NCI-H510A (cell line): ENCODE measurements at places on chromosomes 13 and 19.

DNA sequence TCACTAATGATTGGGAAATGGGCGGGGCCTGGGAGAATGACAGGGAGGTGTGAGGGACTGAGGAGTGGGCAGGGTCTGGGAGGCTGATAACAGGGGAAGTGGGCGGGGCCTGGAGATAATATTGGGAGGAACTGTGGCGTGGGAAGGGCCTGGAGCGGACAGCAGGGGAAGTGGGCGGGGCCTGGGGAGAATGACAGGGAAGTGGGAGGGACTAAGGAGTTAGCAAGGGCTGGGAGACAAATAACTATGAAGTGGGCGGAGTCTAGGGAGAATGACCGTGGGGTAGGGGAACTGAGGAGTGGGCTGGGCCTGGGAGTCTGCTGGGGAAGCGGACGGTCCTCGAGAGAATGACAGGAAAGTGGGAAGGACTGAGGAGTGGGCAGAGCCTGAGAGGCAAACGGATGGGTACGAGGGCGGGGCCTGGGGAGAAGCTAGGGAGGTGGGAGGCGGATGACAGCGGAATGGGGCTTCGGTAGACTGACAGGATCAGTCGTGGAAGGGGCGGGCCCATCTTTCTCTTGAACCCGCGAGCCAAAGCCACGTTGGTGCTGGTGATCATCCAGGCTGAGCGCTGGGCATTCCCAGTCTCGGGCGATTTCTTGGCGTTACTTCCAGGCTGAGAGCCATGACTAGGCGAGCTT is 14.0 kb upstream of the TUBB4A start:
- no peak for DNase-seq

DNA sequence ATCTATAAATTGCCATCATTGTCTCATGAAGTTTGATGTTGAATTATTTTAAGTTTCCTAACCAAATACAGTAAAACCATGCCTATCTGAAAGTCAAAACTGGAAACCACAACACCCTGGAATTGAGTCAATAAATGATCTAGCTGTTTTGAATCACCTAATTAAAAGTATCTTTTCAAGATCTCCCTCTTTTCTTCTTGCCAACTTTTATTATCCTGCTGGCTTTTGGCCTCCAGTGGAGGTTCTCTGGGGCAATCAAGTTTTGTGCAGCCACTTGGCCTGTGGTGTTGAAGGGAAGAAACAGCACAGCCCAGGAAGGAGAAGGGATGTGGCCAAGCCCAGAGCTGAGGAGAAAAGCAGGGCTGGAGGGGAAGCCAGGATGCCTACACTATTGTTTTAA is 255.4 kb downstream of the COG6 start:
- DNase-seq, result no peak

DNA sequence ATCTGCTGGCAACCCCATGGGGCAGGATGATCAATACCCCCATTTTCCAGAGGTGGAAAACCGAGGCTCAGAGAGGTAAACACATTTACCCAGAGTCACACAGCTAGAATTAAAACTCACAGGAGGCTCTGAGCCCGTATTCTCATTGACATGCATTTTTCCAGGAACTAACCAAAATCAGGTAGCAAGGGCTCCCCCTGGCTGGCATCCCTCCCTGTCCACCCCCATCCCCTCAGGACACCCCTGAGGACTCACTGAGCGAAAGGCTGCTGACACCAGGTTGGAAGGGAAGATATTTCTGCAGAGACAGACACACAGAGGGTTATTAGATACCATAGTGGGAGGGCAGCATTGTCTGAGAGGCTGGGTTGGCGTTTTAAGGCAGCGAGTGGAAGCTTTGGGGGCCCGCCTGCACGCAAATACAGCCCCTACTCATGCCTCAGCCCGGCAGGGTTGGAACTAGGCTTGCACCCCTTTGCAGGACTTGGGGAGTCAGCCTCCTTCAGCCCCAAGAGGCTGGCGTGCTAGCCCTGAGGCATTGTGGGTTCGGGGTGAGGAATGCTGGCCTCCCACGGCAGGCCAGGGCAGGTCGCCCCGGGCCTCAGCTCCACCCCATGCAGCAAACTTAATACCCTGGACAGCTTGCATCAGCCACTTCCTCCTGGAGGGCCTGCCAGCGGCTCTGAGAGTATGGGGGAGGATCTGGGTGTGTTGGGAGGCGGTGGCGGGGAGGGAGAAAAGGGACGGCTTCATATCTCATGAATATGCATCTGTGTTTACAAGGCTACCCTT is 3.9 kb downstream of the SLC1A5 start:
- DNase-seq, result peak; percentile 87

DNA sequence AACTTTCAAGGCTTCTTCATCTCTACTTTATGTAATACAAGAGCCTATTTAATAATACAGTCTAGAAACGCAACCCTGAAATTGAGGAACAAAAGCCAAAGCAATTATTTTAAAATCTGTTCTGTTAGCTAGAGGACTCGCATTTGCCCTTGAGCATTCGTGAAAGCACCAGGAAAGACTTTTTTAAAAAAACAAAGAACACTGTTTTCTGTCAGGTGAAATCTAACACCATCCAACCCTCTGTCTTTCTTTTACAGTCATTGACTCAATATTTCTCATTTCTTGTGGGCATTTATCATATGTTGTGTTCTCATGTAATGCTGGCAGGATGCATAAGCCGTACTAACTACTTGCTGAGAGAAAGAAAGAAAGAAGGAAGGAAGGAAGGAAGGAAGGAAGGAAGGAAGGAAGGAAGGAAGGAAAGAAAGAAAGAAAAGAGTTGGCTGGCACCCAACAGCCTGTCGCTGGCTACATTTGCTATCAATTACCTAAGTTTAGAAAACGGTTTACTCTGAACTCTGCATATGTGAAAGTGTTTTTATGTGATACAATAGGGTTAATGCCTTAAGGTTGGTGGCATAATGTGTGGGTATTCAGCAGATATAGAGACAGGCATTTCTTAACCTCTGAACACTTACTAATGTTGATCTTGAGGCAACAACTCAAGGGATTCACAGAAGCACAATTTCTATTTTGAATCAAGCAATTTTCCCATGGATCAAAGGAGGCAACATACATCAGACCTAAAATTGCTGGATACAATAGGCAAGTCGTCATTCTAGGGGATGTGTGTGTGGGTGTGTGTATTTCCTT is 445.4 kb downstream of the DCT start:
- DNase-seq, result no peak

- no peak for DNase-seq
Observed at GRCh38 chr19:8262431-8262830, 45.7 kb downstream of the CD320 start.

GRCh38 chr19:28631961-28632360 is 581.0 kb downstream of the UQCRFS1 start:
- DNase-seq, result no peak

DNA sequence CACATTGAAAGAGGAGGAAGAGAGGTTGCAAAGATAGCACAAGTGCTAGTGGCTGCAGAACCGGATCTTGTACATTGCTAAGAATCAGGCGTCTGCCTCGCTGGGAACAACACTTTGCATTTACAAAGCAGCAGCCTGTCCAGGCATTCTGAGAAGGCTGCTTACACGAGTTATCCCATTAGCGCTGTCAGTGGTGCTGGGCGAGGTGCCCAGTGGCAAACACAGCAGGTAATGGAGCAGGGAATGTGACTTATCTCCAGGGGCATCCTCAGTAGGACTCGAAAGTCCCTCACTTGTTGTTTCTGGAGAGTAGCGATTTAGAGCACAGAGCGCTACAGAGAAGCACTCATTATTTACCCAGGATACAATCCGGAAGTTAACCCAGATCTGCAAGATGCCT is 209.6 kb downstream of the OLFM4 start:
- DNase-seq, result peak; percentile 3

- no peak for DNase-seq
Observed at GRCh38 chr13:106159295-106160195, 375.9 kb downstream of the EFNB2 start.

DNA sequence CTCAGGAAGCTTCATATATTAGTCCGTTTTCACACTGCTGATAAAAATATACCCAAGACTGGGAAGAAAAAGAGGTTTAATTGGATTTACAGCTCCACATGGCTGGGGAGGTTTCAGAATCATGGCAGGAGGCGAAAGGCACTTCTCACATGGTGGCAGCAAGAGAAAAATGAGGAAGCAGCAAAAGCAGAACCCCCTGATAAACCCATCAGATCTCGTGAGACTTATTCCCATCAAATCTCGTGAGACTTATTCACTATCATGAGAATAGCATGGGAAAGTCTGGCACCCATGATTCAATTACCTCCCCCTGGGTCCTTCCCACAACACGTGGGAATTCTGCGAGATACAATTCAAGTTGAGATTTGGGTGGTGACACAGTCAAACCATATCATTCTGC is 23.1 kb downstream of the FLT3 start:
- DNase-seq, result no peak

DNA sequence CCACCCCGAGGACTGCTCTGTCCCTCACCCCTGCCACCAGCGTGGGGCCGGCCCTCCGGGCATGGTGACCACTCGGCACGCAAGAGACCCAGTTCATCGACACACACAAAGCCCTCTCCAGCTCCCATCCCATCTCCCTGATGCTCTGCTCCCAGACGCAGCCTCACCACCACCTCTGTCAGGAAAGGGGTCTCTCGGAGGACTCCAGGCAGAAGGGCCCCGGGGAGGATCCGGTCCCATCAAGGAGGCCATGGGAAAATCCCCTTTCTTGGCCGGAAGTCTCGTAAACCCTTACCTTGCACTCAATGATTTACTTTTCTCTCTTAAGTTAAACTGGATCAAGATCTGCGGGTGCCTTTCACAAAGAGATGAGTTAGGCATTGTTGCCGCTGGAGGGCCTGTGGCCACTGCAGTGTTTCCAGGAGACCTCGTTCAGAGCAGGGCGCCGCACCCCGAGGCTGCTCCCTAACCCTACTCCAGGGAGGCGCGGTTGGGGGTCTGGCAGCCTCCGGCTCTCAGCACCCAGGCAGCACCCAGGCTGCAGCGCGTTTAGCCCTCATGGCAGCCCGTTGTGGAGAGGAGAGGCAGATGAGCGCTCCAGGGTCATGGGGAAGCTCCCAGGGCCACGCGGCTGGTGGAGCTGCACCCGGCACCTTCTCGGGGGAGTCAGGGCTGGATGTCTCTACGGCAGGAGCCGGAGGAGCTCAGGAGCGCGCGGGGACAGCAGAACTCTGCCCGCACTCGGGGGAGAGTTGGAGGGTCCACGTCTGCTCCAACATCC is 31.0 kb downstream of the C2CD4C start:
- DNase-seq, result no peak

DNA sequence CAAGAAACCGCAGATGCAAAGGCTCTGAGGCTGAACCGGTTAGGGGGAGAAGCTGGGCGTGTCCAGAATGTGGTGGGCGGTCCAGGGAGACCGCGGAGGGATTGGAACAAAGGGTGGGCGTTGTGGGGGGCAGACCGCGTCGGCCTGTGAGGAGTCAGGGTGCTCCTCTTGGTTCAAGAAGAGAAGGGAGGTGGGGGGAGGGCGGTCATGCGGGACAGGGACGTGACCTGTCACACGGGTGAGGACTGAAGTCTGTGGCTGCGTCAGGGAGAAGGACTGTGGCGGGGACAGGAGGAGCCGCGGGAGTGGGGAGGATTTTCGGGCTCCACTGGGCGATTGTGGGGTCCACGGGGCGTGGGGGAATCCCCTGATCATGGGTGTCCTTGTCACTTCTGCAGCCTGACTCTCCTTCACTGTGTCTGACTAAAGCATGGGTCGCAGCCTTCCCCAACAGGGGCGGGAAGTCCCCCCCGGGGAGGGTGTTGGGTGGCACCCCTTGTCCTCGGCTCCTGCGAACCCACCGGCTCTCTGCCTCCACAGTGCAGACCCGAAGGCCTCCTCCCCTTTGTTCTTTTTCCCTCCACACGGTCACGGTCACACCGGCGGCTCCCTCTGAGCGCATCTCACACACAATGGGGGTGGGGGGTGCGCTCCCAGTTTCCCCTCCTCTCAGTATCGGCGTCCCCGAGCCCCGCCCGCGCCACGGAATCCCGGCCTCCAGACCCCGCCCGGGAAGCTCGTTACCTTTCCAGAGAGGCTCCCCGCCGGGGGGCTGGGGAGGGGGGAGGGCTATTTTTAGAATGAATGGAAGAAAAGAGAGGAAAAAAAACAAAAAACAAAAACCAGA is 16.4 kb upstream of the KCNN1 start:
- no peak for DNase-seq

DNA sequence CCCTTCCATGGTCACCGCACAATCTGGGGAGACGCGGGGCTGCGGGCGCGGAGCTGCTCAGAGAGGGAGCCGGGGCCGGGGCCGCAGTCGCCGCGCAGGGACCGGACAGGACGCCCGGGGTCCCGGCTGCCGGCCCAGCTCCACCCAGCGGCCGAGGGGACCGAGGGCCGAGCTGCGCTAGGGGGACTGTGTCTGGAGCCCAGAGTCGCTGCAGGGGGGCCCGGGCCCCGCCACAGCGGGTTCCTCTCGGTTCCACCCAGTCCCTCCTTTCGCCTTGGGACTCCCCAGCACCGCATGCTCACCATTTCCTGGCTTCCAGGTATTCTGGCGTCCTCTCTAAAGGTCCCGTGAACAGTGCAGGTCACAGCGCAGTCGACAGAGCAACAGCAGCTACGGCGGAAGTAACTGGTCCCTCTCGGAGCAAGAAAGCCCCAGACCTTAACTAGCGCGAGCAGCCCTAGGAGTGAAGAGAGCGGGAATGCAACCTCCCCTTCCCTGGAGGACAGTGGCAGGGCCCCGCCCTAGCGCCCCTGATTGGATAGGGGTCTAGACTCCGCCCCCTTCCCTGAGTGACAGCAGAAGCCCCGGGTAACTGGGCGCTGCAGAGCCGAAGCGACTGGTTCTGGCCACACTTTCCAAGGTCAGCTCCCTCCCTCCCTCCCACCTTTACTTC is at the start of gene ZNF878:
ZNF878 (minus strand) TSS at position 465 of the 673 bp plus-strand sequence; CDS start at position 305, 160 bp downstream.
- DNase-seq, result peak; percentile 89

DNA sequence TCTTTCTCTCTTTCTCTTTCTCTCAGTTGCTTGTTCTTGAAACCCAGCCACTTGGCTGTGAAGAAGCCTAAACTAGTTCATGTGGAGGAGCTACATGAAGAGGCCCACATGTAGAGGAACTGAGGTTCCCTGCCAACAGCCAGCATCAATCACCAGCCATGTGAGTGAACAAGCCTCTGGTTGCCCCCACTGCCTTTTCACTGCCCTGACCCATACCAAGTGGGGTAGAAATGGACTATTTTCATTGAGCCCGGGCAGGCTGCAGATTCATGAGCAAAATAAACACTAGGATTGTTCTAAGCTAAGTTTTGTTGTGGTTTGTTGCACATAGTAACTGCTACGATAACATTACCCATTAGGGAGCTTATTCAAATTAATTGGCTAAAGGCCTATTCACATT is 78.7 kb upstream of the FAM216B start:
- no peak for DNase-seq

- no peak for DNase-seq
Observed at GRCh38 chr13:23790577-23791170, 98.5 kb downstream of the MIPEP start.
